ENCODE measurements at places on chromosomes 3 and 15.

DNA sequence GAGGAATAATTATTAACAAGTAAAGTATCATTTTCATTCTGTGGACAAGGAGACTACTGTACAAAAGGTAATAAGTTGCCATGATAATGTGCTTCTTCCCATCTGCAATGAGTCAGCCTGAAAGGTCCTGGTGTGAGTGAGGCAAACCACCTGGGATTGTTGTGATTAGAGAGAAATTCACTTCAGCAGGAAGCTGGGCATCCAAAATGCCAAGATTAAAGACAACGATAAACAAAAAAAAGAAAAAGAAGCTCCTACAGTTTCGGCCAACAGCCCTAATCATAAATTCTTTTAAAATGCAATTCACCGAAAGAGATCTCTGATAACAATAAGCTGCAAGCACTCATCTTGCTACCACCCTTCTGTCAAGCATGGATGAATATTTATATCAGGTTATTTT, 507.8 kb downstream of the TUSC7 start:
- no peak for DNase-seq

DNA sequence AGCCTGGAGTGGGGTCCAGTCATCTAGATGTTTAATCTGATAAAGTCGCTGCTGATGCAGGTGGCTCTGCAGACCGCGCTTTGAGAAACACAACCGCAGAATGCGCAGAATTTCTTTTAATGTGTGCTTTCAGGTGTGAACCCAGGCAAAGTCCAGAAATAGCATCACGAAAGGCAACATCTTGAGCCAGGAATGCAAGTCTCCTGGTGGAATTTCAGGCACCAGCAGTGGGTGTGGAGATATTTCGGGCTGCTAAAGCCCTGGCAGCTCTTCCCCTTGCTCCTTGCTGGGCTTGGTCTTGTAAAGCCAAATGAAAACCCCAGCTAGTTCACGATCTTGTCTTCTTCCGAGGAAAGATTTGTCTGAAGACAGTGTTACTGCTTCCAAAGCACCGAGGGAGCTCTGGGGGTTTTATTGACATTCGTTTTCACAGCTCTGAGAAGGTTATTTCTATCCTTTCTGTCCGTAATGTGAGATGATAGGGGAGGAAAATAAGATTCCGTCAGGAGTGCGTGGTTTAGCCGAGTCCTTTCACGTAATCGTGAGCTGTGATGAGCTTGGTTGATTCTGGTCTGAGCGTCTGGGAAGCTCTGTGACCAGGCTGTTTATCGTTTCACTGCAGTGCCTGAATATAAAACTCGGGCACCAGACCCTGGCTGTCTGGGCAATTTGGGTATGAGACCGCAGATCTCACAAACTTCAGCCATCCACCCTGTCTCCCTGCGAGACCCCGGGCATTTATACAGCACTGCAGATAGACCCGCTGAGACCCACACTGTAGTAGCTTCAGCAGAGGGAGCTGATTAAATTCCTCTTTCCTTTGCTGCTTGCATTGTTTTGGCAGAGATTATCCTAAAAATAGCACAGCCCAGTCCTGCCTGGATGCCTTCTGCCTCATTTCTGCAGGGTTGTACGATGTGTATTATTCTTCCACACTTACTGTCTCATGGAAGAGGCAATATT, 67.0 kb upstream of the SLC25A26 start:
- DNase-seq: no peak

DNA sequence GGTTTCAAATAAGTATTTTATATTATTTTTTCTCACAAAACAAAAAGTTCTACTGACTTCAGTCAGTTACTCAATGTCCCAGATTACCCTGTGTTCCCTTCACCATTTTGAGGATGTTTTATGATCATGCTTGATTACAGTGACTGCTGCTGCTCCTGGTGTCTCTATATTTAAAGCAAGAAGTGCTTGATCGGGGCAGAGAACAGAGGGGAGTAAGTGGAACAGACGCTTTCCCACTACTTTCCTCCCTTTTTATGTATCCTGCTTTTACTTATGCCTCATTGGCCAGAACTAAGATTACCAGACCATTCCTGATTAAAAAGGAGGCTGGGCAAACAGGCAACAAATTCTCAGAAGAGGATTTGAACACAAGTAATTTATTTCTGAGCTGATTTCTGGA, 612.1 kb downstream of the VGLL3 start:
- DNase-seq: no peak

GRCh38 chr3:147940405-147941193, 531.4 kb downstream of the ZIC1 start:
- no peak for DNase-seq

DNA sequence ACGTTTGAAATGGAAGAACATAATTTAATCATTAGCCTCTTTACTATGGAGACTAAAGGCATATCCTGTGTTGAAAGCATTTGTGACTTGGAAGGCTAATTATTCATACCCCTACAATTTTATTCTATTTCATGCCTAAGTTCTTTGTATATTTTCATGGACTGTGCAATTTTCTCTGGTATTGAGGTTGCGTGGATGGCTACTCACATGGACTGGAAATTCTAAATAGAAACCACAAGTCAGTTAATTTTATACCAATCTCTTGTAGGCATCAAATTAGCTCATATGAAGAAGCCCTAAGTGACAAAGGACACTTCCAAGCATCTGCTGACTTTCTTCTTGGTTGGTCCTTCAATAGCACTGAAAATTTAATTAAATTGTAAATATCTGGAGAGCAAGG, 1353.5 kb downstream of the ROBO1 start:
- no peak for DNase-seq

GRCh38 chr3:141708367-141708766, 29.7 kb upstream of the RNF7 start:
- DNase-seq: no peak

DNA sequence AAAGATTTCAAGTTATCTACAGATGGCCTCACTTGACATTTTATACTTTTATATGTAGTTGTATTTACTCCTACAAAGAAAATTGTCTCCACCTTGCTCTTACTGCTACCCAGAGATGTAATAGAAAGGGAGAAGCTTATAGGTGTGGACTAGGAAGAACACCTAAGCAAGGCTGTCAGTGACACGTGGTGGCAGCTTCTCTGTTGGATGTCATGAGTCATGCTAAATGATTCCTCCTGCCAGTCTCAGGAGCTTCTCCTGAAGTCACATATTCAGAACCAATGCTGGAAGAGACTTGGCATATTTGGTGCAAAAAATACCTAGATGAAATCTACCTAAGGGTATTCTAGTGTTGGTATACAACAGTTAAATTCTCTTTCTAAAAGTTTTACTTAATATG, 184.7 kb downstream of the LRRC3B start:
- no peak for DNase-seq

DNA sequence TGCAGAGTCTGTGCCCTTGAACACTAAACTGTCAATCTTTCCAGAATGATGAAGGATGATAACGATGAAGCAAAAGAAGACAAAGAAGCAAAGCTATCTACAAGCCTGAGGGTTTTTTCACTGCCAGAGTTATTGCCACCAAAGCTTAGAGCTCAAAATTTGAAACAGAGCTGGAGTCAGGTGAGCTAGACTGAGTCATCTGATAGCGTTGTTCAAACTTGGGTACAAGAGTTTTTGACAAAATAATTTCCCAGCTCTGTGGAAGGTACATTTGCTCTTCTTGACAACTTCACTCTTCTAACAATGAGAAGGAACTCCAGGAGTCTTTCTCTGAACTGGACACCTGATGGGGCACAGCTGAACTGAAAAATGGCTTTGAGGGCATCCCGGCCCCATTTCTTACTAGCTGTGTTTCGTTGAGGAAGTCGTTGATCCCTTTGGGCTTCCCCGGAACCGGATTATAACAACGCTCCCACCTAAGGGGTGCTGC, 715 bp downstream of the MCCC1 start:
- DNase-seq: no peak

GRCh38 chr3:117366574-117366973, 657.0 kb downstream of the TUSC7 start:
- DNase-seq: no peak

GRCh38 chr3:148923592-148923991, 58.5 kb downstream of the CPA3 start:
- DNase-seq: no peak

- no peak for DNase-seq
Observed at GRCh38 chr3:129398803-129399144, 29.7 kb downstream of the EFCAB12 start.

DNA sequence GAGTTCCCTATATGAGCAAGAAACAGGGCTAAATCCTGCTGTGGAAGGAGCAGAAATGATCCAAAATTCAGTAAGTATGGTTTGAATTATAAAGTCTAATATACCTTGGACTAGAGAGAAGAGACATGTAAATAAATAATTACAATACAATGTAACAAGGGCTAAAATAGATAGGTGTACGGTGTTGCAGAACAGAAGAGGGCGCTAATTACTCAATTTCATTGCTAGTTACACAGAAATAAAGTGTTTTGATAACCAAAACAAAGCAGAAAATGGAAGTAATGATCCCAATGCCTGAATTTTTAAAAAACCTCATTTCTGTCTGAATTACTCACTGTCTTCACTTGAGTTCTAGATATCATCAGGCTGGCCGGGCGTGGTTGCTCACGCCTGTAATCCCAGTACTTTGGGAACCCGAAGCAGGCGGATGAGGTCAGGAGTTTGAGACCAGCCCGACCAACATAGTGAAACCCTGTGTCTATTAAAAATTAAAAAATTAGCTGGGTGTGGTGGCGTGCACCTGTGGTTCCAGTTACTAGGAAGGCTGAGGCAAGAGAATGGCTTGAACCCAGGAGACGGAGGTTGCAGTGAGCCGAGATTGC, 8.3 kb upstream of the PLCH1 start:
- no peak for DNase-seq

DNA sequence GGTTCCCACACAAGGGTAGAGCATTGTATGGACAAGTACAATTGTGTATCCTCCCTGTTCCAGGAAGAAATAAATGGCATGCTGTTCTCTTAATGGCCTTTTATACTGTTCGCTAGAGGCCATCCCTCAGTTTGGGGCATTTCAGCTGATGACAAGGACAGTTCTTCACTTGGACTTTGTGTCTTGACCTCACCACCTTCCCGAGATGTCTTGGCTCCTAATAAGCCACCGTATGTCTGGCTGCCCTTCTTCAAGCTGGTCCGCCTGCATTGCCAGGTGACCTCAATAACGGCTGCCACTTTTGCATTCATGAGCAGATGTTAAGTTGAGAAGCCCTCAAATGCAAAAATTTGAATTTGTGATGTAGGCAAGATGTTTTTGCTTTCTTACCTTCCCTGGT, 24.1 kb downstream of the ZBTB38 start:
- DNase-seq: no peak

- no peak for DNase-seq
Observed at GRCh38 chr3:157865352-157866000, 240.7 kb downstream of the SHOX2 start.

DNA sequence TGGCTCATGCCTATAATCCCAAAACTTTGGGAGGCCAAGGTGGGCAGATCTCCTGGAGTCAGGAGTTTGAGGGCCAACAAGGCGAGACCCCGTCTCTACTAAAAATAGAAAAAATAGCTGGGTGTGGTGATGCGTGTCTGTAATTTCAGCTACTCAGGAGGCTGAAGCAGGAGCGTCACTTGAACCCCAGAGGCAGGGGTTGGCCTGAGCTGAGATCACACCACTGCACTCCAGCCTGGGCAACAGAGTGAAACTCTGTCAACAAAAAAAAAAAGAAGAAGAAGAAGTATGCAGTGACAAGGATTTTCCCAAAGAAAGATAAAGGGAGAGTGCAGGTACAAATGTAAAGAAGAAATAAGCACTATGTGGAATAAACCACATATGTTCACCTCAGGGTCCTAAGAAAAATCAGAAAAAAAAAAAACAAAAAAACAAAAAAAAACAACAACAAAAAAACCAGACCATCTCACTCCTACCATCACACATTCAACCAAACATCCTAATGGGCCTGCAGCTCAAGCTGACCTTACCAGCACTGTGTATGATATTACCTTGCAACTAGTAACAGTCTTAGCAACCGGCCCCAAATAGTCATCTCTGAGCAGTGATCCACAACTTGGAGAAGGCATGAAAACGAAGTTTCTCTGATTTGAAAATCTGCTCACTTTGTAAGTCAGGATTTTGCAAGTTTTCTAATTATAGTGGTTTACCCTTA, 296.7 kb upstream of the PROK2 start:
- no peak for DNase-seq

DNA sequence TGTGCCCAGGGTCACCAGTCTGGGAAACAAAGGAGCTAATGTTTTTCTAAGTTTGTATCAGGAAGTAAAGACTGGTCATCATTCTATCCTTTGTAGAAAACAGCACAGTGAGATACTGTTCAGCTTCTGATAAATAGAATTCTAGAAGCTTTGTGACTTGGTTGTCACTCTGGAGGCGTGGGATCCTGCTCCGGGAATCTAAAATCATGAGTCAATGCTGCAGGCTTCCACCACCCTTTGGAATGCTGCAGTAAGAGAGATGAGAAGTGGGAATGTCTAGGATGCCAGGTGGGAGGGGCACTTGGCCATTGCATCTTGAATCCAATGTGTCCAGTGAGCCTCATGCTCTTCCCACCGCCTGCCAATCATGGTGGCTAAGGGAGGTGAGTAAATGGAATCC, 40.9 kb downstream of the SAMMSON start:
- DNase-seq: no peak

- DNase-seq: no peak
Observed at GRCh38 chr15:70308011-70308734, 210.5 kb upstream of the TLE3 start.

DNA sequence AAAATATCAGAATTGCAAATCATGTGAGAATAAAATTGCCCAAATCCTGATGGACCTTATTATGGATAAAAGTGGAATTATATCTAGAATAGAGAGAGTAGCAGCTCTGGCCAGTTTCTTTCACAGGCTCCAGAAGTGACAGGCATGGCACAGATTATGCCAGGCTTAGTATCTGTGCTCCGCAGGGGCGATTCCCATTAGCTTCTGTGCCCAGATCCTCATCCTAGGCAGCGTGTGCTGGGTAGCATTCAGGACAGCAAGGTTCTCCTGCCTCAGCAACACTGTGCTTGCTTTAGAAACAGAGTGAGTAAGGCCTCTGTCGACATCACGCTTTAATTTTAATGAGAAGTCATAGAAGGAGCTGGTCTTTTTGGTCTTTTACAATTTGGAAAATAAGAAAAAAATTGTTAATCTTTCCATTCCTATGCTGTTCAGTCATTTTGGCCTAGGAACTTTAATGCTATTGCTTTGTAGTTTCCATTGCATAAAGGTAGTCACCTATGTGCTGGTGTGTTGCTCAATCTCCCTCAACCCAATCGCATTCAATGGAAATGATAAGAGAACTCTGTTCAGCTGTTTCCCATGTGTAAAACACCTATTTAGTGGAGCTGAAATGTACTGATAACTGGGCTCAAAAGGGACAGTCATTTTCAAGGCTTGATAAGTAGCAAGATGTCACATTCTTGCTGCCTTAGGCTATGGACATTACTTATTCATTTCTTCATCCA, 770.1 kb downstream of the AGBL1 start:
- no peak for DNase-seq

GRCh38 chr3:38247366-38248035, 18.1 kb upstream of the SLC22A13 start:
- DNase-seq: no peak

GRCh38 chr3:177810162-177810623, 612.9 kb upstream of the TBL1XR1 start:
- no peak for DNase-seq

GRCh38 chr3:101729586-101729985, 5.2 kb downstream of the CEP97 start:
- DNase-seq: no peak

GRCh38 chr3:124843506-124844177, 43.5 kb downstream of the ITGB5 start:
- no peak for DNase-seq

All from T-helper 22 cell (primary cell).